H1 (cell line): ENCODE measurements at places on chromosomes 3 and 15. TPM values are rescaled to one million over a fixed set of nuclear protein-coding genes. Genes with fewer than 3 reads are reported as not detected.

The MINAR1 gene
- 0.17 and 0.19 TPM in 2 replicates for polyA plus RNA-seq

The CYP11A1 gene
- polyA plus RNA-seq, result 7.2 and 7.5 TPM in 2 replicates

The TMEM212 gene
- polyA plus RNA-seq, result not detected in 2 replicates

- DNase-seq, result no peak
Measured at GRCh38 chr15:58746174-58746573, 3.3 kb downstream of the ADAM10 start.

- no peak for DNase-seq
Measured at GRCh38 chr3:165903885-165904630, 66.8 kb upstream of the BCHE start.

GRCh38 chr3:124903896-124904834 is 17.0 kb upstream of the ITGB5 start:
- no peak for DNase-seq

GRCh38 chr15:82543160-82543559 is 2.9 kb upstream of the RPS17 start:
- DNase-seq, result no peak

- no peak for DNase-seq
Measured at GRCh38 chr3:13500133-13500885, 20.2 kb downstream of the HDAC11 start.

GRCh38 chr3:50124800-50125178 is 30.3 kb upstream of the SEMA3F start:
- DNase-seq, result peak; percentile 68
